ENCODE measurements at places on chromosomes 7 and 10.

DNA sequence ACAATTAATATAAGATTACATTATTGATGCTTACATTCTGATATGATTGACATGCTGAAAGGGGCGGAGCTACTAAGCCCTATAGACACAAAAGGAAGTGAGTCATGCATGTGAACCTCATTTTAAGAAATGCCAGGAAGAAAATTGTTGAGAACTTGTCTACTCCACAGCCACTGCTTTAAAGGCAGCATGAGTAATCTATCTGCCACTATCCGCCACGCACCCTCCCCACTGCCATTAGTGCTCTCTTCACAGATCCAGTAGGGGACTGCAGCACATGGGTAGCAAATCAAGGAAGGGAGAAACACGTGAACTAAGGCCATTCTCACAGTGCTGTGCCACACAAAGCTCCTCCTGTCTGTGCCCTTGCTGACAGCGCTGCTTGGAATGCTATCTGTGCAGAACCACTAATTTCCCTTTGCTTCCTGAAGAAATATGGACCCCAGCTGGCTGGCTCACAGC lies 524.8 kb downstream of the GRM8 start:
- no peak for DNase-seq

DNA sequence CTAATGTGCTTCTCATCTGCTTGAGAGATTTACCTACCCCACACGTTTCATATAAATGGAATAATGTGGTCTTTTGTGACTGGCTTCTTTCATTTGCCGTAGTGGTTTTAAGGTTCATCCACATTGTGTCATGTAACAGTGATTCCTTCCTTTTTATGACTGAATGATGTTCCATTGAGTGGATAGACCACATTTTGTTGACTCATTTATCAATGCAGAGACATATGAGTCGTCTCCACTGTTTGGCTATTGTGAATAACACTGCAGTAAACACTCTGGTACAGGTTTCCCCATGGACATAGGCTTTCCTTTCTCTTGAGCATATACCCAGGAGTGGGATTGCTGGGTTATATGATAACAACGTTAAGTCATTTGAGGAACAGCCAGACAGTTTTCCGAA lies 2.0 kb upstream of the AOC1 start:
- DNase-seq = no peak

- DNase-seq = no peak
Observed at GRCh38 chr10:51705774-51706173, 6.4 kb upstream of the CSTF2T start.

DNA sequence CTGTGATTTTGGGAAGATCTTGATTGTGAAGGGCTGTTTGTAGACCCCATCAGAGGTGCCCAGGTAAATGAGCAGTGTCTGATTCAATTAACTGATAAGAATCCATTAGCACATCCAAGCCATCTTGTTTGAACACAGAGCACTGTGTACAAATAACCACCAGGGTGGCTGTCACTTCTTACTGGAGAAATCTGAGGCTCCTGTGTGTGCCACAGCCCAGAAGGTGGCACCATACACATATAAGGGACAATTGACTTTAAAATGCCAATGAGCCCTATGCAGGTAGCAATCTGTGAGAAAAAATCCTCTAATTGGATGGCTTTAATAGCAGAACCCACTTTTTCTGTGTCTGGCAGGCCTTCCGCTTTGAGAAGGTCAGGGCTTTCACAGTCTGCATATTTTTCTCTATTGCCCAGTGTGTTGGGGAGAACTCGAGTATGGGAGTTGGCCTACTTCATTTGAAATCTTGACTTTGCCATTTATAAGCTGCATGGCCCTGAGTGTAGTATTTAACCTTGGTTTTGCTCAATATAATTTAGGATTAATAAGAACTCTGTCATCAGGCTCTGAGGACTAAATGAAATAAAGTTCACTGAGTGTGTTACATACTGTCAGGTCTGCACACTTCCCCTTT lies 517.4 kb downstream of the CCSER2 start:
- peak; percentile 18 for DNase-seq

DNA sequence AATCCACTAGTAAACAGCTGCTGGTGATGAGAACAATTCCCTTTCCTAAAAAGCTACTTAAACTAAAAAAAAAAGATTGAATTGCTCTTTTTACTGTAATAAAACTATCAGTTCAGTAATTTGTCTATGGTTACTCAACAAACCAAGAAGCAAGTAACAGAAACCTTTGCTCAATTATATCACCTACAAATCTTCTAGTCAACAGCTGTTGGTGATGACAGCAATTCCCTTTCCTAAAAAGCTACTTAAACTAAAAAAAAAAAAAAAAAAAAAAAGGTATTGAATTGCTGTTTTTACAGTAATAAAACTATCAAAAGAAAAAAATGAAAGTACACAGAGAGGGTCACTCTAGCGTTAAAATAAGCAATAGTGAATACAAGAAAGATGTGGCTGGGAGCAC lies 158.1 kb downstream of the CTNNA3 start:
- DNase-seq = no peak

GRCh38 chr10:21488957-21489446 lies 36.5 kb downstream of the SKIDA1 start:
- DNase-seq = no peak

DNA sequence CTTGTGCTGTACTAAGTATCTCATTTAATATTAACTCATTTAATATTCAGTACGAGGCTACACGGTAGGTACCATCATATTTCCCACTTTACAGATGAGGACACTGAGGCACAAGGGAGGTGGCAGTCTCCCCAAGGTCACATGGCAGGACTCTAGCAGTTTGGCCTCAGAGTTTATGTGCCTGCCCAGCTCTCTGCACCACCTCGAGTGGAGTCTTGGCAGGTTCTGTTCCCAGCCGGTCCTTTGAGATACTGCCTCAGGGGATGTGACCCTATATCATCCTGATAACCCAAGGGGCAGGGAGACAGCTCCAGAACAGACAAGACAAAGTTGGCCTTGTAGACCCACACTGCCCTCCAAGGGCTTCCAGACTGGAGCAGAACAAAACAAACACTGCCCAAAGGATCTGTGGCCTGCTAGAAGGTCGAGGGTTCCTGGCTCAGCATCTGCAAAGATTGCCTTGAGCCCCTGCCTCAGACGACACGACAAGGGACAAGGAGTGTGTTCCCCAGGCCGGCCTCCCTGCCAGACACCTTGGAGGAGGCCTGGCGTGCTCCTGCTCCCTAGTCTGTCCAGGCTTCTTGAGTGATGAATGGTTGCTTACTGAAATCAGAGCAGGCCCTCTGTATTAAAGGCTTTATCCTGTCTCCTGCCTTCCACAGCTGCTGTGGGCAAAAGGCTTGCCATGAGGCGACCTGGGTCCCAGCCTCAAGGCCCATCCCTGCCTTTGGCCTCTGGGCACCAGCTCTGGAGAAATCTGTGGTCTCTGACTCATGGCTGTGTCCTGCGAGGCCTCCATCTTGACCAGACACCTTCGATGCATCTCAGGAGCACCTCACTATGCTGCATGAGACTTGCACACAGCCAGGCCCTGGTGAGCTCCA lies 3.9 kb upstream of the PWWP2B start:
- peak; percentile 16 for DNase-seq

- DNase-seq = no peak
Observed at GRCh38 chr10:102761981-102762380, 18.2 kb downstream of the WBP1L start.

DNA sequence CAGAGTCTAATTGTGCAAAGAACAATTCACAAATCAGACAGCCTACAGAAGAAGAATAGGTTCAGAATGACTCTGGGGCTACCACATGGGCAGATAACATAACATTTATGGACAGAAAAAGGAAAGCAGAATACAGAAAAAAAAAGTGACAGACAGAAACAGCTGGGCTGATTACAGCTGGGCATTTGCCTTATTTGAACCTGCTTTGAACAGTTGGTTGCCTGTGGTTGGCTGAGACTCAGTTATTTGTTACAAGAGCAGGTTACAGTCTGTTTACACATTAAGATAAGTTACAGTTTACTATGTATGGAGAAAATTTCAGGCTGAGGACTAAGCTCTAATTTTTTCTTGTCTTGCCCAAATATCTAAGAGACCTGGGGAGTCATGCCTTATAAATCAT lies 327.2 kb downstream of the GALNT17 start:
- DNase-seq = no peak

DNA sequence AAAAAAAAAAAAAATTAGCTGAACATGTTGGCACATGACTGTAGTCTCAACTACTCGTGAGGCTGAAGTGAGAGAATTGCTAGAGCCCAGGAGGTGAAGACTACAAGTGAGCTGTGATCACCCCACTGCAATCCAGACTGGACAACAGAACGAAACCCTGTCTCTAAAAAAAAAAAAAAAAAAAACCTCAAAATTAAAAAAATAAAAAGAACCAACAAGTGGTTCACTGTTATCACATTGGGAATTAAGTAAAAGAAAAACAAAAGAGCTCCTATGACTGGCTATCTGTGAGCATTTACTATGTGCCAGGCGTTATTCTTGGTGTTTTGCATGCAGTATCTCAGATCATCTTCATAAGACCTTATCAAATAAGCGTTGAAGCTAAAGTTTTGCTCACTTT lies 66.0 kb downstream of the ANLN start:
- DNase-seq = no peak

- no peak for DNase-seq
Observed at GRCh38 chr7:50552921-50553320, 12.3 kb downstream of the DDC start.

DNA sequence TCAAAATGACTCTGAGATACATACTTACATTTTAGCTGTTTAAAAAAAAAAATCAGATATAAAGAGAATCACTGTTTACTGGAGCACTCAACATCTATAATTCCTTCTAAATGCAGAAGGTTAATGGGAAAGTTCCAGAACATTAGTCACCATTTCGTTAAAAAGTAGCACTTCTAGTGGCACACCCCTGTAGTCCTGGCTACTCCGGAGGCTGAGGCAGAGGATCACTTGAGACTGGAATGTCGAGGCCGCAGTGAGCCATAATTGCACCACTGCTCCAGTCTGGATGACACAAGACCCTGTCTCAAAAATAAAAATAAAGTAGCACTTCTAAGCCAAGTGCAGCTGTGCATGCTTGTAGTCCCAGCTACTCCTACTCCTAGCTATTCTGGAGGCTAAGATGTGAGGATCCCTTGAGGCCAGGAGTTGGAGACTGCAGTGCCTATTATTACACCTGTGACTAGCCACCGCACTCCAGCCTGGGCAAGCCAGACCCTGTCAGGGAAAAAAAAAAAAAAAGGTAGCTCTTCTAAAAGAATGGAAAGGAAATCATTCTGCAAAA lies 2.2 kb downstream of the FGFBP3 start:
- DNase-seq = no peak

DNA sequence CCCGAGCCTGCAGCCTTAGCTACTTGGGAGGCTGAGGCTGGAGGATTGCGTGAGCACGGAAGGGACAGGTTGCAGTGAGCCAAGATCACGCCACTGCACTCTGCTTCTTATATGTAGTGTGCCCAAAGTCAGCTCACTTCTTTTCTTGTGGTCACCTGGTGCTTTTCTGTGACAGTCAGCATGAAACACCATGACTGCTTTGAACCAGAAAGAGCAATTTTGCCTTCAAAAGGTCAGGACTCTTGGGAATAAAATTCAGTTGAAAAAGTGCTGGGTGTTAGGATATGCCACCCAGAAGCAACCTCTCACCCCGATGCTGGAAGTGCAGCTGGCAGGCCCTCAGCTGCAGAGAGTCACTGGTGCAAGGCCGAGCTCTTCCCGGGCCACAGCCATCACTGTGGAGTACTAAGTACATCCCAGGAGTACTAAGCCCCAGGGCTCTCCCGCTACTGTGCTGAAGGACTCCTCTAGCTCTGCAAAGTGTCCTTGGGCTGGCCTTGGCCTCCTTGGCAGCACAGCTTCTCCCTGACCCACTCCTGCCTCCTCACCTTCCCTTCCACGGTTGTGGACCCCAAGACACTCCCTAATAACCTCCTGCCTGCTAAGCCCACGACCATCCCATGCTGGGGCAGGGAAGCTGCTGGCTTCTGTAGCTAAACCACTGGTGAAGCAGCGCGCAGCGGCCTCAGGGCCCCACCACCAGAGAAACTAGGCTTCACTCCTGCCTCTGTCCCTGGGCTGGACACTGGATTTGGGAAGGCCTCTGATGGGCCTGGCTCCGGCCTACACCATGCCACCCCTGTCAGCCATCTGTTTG lies 17.6 kb upstream of the GDI2 start:
- DNase-seq = no peak
